Erythroblast (primary cell): ENCODE measurements at places on chromosomes 2 and 18.

DNA sequence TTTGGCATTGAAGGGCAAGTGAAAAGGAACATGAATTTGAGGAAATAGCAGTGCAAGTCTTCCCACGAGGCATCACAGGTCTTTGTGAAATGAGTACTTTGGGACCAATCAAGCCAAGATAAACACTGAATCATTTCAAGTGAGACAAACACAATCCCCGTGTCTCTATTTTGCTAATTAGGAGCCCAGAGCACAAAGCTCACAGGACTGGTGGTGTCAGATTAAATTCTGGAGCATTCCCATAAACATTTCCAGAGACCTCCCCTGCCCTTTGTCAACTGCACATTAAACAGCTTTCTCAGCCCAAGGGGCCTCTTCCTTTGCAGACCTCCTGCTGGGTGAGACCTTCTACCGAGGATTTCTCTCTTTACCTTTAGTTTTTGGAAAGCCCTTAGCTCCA lies 50.7 kb downstream of the DAPL1 start:
- DNase-seq: no peak

DNA sequence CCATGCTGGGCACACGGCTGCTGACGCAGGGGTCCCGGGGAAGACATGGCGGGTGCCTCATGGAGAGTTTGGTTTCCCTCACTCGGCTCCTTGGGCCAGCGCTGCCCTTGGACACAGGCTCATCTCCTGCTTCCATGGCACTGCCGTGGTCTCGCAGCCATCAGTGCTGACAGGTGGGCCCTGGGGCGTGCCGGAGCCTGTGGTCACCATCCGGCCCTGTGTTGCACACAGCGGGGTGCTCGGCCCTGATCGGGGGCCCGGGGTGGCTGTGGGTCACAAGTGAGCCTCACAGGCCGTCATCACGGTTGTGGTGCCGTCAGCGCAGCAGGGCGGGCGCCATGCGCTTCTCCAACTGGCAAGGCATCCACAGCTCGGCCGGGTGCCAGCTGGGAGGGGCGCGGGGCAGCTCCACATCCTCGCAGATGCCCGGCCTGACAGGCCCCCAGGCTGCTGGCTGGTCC lies 582 bp downstream of the RTP5 start:
- no peak for DNase-seq

- DNase-seq: peak; percentile 6
These were observed 47.1 kb downstream of the IKZF2 start for GRCh38 chr2:213104092-213104902.

DNA sequence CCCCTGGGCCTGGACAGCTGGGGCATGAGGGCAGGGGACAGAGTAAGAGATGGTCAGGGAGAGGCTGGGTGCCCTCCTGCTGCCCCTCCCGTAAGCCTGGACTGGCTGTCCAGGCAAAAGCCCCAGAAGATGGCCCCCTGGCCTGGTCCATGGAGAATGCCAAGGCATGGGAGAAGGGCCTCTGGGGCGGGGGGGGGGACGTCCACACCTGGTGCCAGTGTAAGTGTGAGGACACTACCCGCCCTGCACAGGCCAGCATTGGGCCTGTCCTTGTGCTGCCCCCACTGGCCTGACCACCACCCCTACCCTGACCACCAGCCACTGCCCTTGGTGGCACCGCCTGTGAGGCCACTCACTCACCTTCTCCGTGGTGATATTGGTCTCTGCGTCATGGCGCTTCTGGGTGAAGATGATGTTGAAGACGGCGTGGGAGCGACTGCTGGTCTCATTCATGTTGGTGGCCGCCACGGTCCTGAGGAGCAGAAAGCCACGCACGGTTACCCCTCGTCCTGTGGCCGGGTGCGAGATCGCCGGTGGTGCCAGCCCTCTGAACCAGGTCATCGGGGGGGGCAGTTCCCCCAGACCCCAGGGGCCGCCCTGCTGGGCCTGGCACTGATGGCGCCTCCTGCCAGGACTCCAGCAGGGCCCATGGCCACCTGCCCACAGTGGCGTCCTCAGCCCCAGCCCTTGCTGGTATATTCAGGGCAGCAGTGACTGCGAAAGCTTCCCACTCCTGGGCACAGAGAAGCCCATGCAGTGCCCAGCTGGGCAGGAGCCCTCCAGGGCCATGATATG lies 35.2 kb downstream of the KIF1A start:
- DNase-seq: no peak

GRCh38 chr18:32156855-32157254 lies 33.0 kb upstream of the MEP1B start:
- no peak for DNase-seq

DNA sequence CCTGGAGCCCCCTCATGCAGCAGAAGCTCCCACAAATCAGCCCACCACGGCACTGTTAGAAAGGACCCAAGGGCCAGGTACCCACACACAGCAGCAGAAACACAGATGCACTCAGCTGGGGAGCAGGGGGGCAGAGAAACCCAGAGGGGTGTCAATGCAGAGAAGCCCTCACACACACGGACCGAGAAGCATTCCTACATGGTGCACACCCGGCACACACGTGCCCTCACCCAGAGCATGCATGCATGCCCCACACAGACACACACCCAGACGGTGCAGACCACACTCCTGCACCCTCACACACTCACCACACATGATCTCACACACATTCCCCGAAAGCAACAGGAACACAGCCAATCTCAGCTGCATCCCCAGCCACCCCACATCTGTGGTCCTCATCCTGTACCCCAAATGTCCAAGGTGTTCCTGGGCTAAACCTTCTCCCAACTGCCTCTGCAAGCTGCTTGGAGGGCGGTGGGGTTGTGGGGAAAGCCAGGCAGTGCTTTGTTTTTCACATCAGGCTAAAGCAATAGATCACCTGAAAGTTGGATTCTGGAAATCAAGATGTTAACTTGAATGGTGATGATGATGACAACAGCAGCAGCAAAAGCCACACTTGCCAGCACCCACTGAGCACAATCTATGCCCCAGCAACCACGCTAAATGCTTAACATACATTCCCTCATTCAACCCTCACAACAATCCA lies 102.3 kb downstream of the ZFP36L2 start:
- DNase-seq: no peak

GRCh38 chr2:45993476-45993991 lies 303.7 kb upstream of the EPAS1 start:
- peak; percentile 65 for DNase-seq

GRCh38 chr2:9527995-9528787 lies 27.4 kb downstream of the ADAM17 start:
- no peak for DNase-seq

DNA sequence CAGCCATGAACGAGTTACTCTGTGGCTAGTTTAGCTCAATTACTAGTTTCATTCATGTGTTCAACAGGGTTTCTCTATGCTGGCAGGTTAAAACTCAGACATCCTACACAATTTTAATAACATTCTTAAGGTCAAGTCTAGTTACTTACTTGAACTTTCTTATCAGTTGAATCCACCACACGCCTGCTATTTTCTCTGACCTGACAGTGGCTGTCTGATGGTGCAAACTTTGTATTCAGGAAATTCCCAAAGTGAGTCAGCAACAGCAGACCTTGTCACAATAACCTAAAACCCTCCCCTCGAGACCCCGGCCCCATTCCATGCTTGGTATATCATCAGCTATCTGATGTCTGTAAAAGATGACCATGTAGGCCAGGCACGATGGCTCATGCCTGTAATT lies 20.8 kb upstream of the CIDEA start:
- DNase-seq: no peak
